NCI-H226 (cell line): ENCODE measurements at places on chromosomes 16 and 17.

DNA sequence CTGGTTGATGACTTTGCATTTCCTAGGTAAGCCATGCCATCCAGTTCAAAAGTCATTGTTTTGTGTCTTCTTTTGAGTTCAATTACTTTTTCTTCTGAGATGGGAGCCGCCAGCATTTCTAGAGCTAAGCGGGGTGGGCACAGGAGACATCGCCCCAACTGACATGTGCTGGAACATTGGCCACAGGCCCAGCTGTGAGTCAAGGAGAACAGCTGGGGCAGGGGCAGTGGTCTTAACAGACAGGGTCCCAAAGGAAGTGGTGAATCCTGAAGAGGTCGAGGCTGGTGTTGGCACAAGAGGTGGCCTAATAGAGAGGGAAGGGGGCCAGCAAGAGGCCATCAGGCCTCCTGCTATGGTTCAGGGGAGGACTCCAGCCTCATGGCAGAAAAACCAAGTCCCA, 17.1 kb downstream of the RAB11FIP4 start:
- no peak for DNase-seq

DNA sequence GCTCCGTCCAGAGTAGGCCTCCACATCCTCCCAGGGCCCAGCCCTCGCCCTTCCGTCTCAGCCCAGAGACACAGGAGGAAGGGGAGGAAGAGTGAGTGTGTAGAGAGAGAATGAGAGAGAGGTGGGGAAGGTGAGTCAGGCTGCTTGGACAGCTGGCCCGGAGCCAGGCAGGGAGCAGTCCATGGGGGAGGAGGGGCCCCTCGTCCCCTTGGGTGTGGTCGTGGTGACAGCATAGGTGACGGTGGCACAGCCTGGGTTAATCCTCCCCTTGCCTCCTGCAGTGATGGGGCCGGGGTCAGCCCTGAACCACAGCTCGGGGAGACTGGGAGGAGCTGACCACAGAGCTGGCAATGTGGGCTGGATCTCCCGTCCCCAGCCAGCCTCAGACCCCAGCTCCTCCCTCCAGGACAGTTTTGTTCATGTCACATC, 36.5 kb downstream of the FA2H start:
- peak; percentile 32 for DNase-seq

DNA sequence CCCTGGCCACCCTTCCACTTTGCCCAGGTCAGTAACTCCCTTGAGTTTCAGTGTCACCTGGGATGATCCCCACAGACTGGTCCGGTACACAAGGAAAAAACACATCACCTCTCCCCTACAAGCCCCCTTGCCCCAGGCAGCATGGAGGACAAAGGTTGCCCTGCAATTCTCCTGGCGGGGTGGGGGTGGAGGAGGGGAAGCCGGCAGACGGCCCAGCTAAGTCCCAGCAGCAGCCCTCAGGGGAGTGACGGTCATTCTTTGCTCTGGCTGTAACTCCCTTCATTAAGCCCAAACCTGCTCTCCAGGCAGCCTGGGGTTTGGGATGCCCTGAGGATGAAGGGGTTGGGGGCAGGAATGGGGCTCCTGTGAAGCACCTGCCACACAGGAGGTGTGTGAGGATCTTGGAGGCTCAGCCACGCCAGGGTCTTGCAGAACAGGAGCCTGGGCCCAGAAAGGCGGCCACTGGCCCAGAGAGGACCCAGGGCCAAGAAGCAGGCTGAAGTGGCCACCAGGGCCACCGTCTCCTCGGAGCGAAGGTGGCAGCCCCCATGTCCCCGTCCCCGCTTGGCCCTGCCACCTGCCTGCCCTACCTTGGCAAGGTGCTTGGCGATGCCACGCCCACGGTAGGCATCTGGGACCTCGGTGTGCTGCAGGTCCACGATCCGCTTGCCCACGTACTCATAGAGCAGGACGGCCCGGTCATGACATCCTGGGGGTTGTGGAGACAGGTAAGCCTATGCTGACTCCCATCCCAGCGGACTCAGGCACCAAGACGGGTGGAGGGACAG, 9.5 kb downstream of the NATD1 start:
- no peak for DNase-seq

GRCh38 chr17:12867726-12868125, 78.4 kb downstream of the ARHGAP44 start:
- DNase-seq, result no peak

GRCh38 chr16:68009157-68009735, 6.5 kb downstream of the DPEP2NB start:
- DNase-seq, result no peak

- DNase-seq, result no peak
Observed at GRCh38 chr16:70754851-70755600, 45.9 kb downstream of the VAC14 start.

GRCh38 chr17:12992676-12993075, 25.2 kb downstream of the ELAC2 start:
- no peak for DNase-seq
